ENCODE measurements at places on chromosomes 7 and 10. TPM values are rescaled to one million over a fixed set of nuclear protein-coding genes. Genes with fewer than 3 reads are reported as not detected.

DNA sequence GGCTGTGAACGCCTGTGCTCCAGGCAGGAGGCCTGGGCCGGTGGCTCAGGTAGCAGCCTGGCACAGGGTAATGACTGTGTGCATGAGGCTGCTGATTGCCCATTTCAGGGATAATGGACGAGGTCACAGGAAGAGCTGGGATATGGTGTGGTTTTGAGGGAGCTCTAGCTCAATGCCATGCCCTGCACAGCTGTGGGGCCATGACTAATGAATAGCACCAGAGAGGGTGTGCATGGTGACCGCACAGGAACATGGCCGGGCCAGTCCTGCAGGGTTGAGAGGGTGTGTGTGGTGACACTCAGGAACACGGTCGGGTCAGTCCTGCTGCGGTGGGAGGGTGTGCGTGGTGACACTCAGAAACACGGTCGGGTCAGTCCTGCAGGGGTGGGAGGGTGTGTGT is 21.8 kb downstream of the NKX6-2 start:
- no peak for DNase-seq

DNA sequence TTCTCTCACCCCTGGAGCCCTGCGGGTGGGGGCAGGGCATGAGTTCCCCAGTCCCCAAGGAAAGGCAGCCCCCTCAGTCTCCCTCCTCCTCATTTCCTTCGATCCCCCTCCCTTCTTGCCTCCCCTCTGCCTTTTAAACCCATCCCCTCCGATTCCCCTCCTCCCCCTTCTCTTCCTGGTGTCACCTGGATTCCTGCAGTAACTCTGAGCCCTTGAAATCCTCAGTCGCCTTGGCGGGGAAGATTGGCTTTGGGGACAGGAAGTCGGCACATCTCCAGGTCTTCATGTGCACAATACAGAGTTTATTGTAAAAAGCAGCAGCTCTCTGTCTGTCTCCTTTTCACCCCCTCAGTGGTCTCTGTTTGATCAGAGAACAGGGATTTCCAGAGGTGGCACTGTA is 1.3 kb upstream of the MUC12 start:
- no peak for DNase-seq

MCM10 gene
- total RNA-seq = 0.45 TPM

NUTM2E gene
- total RNA-seq = not detected

- DNase-seq = no peak
Observed at GRCh38 chr7:67496589-67496988, 500.0 kb downstream of the TYW1 start.

GRCh38 chr7:129343099-129343700 is 91.0 kb upstream of the STRIP2 start:
- DNase-seq = no peak

DNA sequence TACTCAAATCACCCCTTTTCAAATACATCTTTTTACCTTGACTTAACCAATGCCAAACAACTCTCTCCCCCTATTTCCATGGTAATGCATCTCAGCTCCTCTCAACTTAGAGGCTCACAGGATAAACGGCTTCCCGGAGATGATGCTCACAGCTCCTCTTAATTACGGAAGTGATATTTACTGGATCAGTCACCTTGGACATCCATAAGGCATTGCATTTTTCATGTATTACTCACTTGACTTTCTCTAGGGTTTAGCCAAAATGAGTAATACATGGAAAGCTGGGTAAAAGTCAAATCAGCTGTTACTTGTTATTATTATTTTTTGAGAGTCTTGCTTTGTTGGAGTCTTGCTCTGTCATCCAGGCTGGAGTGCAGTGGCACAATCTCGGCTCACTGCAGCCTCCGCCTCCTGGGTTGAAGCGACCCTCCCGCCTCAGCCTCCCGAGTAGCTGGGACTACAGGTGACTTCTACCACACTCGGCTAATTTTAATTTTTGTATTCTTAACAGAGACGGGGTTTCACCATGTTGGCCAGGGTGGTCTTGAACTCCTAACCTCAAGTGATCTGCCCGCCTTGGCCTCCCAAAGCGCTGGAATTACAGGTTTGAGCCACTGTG is 73.3 kb upstream of the RHEB start:
- DNase-seq = no peak

DNA sequence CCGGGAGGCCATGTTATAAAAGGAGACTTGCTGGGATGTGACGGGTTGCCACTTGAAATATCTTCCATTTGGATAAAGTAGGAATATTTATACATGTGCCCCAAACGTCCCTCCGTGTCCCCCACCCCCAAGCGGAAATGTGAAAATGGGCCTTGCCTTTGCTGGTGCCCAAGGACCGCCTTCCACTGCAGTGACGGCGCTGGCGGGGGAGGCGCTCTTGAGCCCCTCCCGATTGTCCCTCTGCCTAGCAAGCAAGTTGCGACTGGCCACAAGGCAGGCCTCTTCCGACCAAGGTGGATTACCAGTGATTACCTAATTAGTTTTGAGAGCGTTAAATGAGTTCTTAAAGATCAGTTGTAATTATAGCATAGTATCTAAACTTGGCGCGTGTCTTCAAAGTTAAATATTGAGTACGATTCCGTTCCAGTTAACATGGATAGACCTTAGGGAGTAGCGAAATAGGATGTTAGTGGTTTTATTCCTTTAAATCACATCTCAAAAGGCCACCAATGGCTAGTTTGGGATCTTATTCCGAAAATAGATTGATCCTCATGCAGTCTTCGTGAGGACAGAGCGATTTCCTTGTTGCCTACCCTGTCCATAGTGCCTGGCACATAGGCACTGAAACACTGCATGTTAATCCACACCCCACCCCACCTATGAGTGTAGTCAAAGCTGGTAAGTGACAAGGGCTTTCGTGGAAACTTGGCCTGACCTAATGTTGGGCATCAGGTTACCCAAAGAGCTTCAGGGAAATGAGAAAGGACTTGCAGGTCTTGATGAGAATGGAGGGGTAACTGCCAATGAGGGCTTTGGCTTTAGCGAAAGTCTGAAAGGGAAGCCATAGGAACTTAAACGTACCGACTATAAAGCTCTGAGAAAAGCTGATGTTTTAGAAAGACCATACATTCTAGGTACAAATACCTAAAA is 1.1 kb downstream of the PPIA start:
- peak; percentile 92 for DNase-seq

AGFG2 gene
- total RNA-seq = 30.6 TPM

DNA sequence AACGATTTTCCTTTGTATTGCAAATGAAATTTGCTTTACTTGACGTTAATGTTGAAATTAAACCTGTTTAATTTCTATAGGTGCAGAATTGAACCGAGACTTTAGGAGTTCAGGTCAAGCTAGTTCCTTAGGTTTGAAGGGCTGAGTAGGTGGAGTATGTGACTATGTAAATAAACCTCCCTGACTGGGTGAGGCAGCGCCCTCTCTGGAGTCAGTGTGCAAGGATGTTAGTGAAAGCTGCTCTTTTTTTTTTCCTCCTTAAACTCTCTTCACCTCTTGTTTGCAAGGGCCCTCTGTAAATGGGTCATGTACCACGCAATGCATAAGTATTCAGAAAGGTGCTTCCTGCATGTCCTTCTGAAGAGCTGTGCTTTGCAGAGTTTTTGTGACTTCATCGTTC is 33.8 kb downstream of the GALNT17 start:
- no peak for DNase-seq

C10orf53 gene
- not detected for total RNA-seq

VGF gene
- total RNA-seq = not detected

GRCh38 chr10:131179361-131179760 is 132.2 kb downstream of the TCERG1L start:
- DNase-seq = peak; percentile 40

VIM gene
- 4,253 TPM for total RNA-seq

YKT6 gene
- 51.2 TPM for total RNA-seq

DNA sequence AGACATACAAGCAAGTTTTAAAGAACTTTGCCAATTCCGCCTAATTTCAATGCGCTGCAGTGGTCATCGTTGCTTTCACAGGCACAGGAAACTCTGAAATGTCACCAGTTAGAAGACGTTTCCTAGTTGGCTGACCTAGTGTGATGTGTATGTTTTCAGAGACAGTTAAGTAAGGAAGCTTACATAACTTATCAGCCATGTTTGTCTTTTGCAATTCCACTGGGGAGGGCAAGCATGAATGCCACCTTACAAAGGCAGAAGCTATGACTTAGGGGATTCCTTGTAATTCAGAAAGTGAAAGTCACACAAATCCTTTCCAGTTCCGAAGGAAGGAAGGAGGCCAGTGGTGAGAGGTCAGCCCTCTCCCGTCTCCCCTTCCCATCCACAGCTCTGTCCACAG is 15.0 kb upstream of the NPS start:
- no peak for DNase-seq

DNA sequence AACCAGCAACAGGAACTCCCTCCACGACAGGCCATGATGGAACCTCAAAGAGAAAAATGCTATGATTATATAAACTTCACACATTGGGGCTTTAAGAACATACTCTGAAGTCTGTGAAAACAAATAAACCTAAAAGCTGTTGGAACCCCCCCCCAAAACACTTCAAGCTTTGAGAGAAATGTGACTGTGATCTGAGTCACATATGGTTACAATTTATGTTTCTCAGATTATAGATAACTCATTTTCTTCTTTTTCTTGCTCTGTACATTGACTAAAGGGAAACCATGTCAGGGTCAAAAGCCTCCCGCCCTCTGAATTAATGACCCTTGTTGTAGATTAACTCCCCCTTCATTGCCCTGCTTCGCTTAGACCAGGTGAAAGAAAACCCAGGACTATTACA is 15.8 kb downstream of the VOPP1 start:
- no peak for DNase-seq

GRCh38 chr7:145774777-145775176 is 341.8 kb upstream of the CNTNAP2 start:
- no peak for DNase-seq

SFTPA1 gene
- total RNA-seq = 6.3 TPM

CCDC3 gene
- total RNA-seq = 114 TPM

ANXA8L1 gene
- total RNA-seq = 0.31 TPM

- no peak for DNase-seq
Observed at GRCh38 chr10:79088176-79088575, 19.4 kb downstream of the ZMIZ1 start.

- DNase-seq = no peak
Observed at GRCh38 chr10:79284158-79284871, 63.0 kb upstream of the PPIF start.

PLEKHA1 gene
- total RNA-seq = 41.2 TPM

DNA sequence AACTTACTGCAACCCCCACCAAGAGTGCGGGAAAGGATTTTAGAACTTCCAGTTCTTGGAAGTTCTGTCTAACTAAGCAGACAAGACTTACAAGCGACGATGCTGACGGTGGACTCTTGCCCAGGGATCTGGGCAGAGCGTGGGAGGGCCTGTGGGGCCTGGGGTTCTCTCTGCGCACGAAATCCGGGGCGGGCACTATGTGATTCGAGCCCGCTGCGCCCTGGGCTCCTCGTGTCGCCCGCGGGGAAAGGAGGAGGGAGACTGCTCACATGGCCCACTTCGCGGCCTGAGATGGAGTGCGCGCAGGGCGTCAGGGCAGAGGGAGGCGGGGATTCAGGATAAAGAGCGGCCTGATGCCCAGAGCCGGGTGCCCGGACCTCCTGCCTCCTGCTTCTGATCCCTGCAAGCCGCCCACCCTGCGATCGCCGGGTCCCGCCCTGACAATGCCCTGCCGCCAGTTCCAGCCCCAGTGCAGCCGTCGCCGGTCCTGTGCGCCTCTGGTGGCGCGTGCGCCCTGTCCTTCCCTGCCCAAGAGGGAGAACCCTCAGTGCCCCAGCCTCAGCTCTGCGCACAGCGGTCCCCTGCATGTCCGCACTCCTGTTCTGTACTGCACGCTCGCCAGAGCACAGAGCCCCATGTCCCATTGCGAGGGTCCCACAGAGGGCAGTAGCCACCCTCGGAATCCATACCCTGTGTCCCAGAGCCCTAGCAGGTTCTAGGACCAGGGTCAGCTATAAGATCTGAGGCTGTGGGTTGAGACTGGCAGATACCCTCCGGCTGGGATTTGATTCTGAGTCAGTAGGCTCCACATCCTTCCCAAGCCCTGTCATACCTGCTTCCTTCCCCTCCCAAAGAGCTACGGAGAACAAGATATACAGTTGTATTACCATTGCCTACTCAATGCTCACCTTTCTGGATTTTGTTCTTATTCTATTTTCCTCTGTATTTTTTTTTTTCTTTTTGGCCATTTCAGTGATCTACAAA is 99.4 kb upstream of the TMEM106B start:
- DNase-seq = peak; percentile 67

LRRC18 gene
- total RNA-seq = not detected

DNA sequence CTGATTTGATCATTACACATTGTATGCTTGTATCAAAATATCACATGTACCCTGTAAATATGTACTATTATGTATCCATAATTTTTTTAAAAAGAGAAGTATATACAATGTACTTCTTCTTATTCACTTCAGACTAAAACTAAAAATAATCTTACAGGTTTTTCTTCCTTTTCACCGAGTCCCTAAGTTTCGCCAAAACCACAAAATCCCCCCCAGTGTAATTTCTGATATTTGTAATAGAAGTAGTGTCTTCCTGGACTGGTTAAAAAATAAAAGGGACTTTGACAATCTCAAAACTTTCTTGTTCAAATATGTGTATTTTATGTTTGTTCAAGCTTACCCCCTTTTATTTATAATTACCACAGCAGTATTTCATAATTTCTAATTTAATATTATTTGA is 23.9 kb downstream of the EPC1 start:
- DNase-seq = no peak

MUC3A gene
- total RNA-seq = 0.36 TPM

LFNG gene
- 20.1 TPM for total RNA-seq

GRCh38 chr7:146115548-146115850 is 1.1 kb upstream of the CNTNAP2 start:
- DNase-seq = no peak

SFXN2 gene
- 7.6 TPM for total RNA-seq

GRCh38 chr7:43869867-43870240 is 537 bp upstream of the MRPS24 start:
- no peak for DNase-seq

- no peak for DNase-seq
Observed at GRCh38 chr7:25454020-25454419, 225.7 kb upstream of the NPVF start.

- no peak for DNase-seq
Observed at GRCh38 chr10:22459496-22459895, 114.2 kb downstream of the SPAG6 start.

MUC12 gene
- not detected for total RNA-seq

PAPOLB gene
- total RNA-seq = 0.98 TPM

DNA sequence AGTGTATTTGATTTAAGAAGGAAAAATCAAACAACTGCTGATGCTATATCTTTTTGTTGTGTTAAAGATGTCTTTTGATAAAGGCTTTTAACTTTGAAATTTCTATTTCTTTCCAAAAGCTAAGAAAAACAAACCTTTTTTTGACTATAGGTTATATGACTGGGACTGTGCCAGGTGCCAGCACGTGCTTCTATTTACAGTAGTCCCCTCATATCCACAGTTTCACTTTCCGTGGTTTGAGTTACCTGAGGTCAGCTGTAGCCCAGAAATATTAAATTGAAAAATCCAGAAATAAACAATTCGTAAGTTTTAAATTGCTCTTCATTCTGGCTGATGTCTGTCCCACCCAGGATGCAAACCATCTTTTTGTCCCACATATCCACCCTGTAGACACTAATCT is 104.3 kb downstream of the BBS9 start:
- no peak for DNase-seq

FAM237B gene
- total RNA-seq = not detected
